ENCODE measurements at places on chromosomes 3 and 15. TPM values are rescaled to one million over a fixed set of nuclear protein-coding genes. Genes with fewer than 3 reads are reported as not detected.

GRCh38 chr15:79179108-79179561 is 88.6 kb upstream of the RASGRF1 start:
- peak; percentile 76 for DNase-seq

Gene SPINK8
- total RNA-seq = not detected

DNA sequence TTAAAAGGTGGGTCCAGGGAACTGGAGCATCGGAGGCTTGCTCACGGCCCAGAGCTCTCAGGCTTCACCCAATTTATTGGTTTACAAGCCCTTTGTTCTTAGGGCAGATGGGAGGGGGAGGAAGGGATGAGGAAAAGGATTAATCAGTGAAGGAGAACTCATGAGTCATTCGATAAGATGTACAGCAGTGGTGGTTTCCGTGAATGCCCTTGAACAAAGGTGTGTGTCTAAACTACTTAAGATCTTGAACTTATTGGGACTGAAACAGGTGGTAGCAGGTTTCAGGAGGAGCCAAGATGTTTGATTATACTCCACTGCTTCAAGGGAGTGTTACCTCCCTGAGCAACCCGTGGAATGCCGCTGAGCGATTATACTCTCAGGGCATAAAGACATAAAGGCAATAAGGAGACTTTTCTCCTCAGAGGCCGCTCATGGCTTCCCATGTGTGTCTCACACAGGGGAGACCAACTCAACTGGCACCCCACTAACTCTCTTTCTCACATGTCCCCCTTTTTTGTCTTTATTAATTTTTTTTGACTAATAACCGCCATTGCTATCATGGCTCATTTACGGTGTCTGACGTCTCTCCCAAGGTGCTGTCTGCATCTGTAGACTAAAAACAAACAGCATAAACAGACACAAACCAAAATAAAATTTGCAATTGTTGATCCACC is 17.3 kb upstream of the SLC28A2 start:
- no peak for DNase-seq

GRCh38 chr3:130378677-130379191 is 33.3 kb downstream of the COL6A5 start:
- no peak for DNase-seq

Gene SCG5
- total RNA-seq = 46.8 TPM

Gene AMIGO3
- total RNA-seq = not detected

Gene ROPN1
- total RNA-seq = not detected

Gene SKOR1
- not detected for total RNA-seq

Gene IQCF2
- not detected for total RNA-seq

- peak; percentile 24 for DNase-seq
Measured at GRCh38 chr15:72491768-72492167, 17.6 kb downstream of the ARIH1 start.

Gene AQR
- 9.5 TPM for total RNA-seq

GRCh38 chr3:176041185-176041584 is 1156.1 kb downstream of the TBL1XR1 start:
- no peak for DNase-seq

Gene ITIH1
- total RNA-seq = not detected

DNA sequence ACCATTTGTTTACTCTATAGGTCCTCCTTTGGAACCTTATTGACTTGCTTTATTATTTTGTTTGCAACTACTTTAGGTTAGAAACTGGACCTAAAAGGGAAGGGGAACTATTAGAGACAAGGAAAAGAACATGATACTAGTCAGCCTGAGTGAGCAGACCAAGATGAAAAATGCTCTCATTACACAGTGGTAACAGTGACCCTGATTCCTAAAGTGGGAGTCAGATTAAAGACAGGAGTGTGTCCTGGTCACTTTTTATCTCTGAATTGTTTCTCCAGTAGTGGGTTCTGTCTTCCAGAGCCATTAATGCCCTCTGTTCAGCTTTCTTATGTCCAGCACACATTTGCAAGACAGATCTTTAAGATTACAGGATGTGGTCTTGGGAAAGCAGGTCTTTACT is 124.1 kb downstream of the TMEM108 start:
- no peak for DNase-seq

GRCh38 chr15:69367236-69367635 is 46.9 kb upstream of the KIF23 start:
- DNase-seq = no peak

- peak; percentile 79 for DNase-seq
Measured at GRCh38 chr15:74614744-74615507, 710 bp upstream of the CLK3 start.

- DNase-seq = no peak
Measured at GRCh38 chr15:99017322-99017701, 9.7 kb upstream of the PGPEP1L start.

GRCh38 chr15:75121491-75121890 is 80.2 kb upstream of the C15orf39 start:
- no peak for DNase-seq

Gene CFAP91
- total RNA-seq = 0.17 TPM

GRCh38 chr3:24135280-24135679 is 190.2 kb downstream of the NR1D2 start:
- no peak for DNase-seq

DNA sequence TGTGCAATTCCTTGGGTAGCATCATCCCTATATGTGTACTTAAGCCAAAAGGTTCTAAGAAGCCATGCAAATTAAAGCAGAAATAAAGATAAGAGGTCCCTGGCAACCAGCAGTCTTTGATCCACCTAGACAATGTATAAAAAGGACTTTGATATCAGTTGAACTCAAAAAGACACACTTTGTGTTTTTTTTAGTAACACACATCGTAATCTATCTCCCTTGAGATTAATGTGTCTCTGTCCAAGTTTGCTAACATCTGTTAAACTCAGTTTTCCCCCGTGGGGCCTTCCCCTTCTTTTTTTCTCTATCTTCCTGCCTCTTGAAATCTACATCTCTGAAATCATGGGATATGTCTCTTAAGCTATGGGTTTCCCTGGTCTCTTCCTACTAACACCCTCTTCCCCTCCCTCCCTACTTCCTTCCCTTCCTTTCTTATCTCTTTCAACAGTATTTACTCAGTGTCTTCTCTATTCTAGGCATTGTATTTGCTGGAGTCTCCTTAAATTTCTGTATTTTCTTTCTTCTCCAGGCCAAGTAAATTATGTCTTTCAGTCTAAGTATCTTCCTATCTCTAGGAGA is 27.7 kb downstream of the ALDH1A2 start:
- no peak for DNase-seq

DNA sequence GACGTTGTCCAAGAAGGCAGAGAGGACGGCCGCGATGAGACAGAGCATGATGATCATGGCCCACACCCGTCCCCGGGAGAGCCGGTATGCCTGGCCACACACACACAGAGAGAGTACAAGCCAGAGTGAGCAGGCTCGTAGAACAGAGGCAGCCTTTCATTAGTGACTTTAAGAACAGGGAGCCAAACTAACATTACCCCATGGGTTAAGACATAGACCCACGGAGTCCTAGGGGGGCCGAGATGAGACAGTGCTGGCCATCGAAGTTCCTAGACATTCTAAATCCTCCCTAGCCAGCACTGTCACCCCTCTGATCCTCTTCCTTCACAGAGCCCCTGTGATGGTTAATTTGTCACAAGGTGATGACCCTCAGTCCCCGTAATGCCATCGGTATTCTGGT is 114.0 kb downstream of the OCA2 start:
- no peak for DNase-seq

GRCh38 chr3:37025561-37026335 is 32.4 kb downstream of the MLH1 start:
- DNase-seq = no peak

DNA sequence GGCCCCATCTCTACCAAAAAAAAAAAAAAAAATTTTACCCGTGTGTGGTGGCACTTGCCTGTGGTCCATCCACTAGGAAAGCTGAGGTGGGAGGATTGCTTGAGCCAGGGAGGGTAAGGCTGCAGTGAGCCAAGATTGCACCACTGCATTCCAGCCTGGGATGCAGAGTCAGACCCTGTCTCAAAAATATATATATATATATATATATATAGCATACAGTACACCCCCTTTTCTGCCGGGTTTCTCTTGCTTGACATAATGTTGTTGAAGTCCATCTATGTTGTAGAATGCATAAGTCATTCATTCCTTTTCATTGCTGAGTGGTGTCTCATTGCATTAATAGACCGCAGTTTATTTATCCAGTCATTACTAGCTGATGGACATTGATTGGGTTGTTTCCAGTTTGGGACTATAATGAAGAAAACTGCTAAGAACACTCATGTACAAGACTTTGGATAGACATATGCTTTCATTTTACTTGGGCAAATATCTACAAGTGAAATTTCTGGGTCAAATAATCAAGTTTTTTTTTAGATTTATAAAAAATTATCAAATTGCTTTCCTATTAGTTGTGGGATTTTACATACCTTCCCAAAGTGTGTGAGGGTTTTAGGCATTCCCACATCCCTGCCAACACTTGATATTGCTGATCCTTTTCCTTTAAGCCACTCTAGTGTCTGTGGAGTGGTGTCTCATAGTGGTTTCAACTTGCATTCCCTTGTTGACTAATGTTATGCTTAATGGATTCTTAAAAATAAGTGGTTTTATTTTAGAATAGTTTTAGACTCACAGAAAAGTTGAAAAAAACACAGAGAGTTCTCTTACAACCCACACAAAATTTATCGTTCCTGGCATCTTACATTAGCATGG is 2.1 kb upstream of the PRR20G start:
- DNase-seq = no peak

DNA sequence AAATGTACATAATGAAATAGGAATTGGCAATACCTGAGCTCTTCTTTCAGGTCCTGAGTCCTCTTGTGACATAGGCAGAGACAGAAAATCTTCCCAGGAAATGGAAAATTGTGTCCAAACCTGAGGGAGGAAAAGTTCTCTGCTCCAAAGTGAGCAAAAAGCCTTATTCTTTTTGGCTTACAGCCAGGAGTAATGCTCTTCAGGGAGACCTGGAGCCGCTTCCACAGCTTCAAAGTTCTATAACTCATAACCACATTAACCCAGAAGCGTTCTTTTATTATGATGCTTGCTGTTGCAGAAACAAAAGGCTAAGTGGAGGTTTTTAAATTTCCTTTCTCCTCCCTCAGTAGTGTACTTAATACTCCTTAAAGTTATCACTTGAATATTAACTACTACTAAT is 633 bp downstream of the IGSF10 start:
- no peak for DNase-seq

Gene DUOXA2
- not detected for total RNA-seq

DNA sequence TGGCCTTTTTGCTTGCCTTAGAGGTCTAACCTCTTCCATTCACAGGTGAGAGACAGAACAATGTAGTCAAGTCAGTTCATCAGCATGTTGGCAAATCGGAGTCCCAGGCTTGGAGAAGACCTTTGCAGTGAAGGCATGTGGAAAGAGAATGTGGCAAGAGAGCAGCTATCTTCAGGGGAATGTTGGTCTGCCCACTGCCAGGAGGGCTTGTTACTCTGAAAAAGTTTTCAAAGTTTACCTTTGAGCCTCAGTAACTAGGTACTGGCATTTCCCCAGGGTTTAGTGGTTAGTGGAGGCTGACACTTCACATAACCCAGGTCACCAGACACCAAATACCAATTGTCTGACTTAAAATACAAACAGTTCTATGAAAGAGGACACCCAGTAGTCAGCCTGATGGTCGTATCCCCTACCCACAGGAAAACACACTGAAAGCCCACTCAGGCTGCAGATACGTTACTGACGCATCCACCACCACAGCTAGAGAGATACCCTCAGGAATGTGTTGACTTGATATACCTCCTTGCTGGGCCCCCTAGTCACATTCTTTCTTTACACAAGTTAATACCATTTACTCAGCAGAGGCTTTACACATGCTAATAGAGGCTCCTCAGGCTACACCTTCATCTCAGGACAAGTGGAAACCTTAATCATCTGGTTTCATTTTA is 9.7 kb upstream of the ARID3B start:
- peak; percentile 98 for DNase-seq

Gene IL12A
- 3.9 TPM for total RNA-seq

GRCh38 chr3:151553888-151554287 is 93.0 kb upstream of the IGSF10 start:
- DNase-seq = no peak
